ENCODE measurements at places on chromosomes 6 and 20.

- no peak for DNase-seq
Observed at GRCh38 chr6:13990796-13991195, 66.0 kb downstream of the RNF182 start.

DNA sequence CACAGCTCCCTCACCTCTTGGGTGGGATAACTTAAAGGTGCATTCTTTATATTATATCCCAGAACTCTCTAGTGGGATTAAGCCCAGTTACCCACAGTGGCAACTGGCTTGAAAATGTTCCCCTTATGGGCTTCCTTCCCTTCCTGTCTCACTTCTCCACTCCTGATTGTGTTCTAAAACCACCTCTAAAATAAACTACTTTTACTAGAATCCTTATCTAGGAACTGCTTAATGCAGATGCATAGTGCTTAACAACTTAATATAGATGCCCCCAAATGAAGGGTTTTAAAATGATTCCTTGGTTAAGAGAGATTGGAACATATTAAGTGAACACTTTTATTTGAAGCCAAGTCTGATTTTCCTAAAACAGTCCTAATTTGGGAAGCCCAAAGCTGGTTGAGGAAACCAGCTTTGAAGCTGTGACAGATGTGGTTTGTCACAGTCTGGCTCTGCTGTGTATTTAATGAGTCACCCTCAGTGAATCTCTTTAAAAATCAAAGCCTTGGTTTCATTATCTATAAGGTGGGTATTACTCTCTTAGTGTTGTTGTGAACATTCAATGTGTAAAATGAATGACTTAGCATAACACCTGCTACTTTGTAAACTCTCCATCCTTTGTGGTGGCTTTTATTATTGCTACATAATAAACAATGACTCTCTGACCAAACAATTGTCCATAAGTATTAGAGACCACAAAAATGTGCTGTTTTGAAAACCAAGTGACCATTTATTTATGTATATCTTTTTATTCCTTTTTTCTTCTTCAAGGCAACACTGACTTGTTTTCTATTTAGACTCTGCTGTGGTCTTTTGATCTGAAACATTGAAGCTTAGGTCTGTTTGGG is 24.4 kb downstream of the PLCB1 start:
- DNase-seq: no peak

GRCh38 chr6:129490521-129491255 is 219.3 kb downstream of the ARHGAP18 start:
- peak; percentile 78 for DNase-seq

- no peak for DNase-seq
Observed at GRCh38 chr6:98816799-98817198, 17.6 kb upstream of the POU3F2 start.

DNA sequence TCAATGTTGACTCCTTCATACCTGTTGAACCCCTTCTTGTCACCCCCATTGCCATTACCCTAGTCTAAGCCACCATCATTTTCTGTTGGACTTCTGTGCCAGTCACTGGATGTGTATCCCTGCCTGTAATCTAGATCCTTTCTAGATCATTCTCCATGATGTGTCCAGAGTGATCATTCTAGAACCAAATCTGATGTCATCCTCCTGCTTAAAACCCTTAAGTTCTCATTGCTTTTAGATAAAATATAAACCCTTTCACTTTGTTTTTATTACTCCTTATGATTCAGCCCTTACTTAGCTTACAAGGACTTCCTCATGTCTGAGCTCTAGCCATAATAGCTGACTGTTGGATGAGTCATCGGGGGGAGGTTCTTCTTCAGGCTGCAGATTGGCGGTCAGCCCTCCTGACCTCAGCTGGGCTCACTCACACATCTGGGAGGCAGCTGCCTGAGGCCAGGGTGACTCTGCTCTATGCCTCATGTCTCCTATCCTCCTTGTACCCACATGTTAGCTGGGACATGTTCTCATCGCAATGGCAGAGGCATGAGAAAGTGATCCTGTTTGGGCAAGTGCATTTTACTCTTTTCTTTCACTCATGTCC is 287.6 kb downstream of the ESR1 start:
- peak; percentile 70 for DNase-seq

- no peak for DNase-seq
Observed at GRCh38 chr6:145110109-145110508, 625.2 kb downstream of the EPM2A start.

- DNase-seq: no peak
Observed at GRCh38 chr6:57257911-57258541, 35.9 kb upstream of the RAB23 start.

DNA sequence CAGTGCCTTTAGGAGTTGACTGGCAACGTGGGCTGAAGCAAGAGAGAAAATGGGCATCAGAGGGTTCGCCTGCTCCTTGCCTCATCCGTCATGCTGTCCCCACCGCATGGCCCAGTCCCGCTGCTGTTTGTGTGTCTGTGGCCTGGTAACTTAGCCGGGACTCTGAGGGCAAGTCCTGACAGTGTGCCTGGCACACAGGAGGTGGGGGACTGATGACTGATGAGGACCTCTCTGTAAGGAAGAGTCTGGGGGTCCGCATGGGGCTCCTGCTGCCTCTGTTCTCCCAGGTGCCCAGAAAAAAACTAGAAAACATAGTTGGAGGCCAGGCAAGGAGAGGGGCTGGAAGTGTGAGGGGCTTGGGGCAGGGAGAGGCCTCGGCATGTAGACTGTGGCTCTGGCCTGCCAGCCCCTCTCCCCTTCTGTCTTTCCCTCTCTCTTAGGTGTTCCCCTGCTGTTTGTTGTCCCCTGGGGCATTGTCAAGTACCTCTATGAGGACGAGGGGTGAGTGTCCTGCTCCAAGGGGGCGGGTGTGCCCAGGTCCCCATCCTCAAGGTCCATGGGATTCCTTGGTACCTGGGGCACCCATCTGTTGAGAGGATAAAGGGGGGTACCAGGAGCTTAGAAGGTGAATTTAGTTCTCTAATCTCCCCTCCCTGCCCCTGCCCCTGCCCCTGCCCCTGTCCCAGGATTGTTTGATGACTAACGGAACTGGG is 29.5 kb downstream of the GLP1R start:
- DNase-seq: no peak

DNA sequence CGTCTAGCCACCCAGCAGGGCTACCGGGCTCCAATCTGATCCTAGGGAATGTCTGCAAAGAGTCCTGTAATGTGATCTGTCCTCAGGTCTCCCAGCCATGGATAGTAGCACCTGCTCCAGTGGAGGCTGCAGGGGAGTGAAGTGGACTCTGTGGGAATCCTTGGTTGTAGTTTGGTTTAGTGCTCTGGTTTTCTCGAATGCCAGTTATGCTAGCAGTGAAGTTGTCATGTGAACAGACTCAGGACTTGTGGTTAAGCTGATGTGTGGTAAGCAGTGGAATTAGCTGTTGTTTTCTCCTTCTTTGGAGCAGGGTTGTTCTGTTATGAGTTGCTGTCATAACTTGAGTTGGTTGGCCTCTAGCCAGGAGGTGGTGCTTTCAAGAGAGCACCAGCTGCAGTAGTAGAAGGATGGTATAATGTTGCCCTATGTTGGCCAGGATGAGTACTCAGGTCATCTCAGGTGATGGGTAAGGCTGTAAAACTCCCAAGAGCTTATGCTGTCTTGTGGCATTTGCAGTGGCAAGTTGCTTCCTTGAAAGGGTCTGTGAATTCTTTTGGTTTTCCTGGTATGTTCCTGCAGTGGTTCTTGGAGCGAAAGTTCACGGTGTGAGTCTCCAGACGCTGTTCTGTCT is 390.2 kb downstream of the UTRN start:
- DNase-seq: no peak

- peak; percentile 38 for DNase-seq
Observed at GRCh38 chr6:161373905-161374451, 100.1 kb upstream of the AGPAT4 start.

DNA sequence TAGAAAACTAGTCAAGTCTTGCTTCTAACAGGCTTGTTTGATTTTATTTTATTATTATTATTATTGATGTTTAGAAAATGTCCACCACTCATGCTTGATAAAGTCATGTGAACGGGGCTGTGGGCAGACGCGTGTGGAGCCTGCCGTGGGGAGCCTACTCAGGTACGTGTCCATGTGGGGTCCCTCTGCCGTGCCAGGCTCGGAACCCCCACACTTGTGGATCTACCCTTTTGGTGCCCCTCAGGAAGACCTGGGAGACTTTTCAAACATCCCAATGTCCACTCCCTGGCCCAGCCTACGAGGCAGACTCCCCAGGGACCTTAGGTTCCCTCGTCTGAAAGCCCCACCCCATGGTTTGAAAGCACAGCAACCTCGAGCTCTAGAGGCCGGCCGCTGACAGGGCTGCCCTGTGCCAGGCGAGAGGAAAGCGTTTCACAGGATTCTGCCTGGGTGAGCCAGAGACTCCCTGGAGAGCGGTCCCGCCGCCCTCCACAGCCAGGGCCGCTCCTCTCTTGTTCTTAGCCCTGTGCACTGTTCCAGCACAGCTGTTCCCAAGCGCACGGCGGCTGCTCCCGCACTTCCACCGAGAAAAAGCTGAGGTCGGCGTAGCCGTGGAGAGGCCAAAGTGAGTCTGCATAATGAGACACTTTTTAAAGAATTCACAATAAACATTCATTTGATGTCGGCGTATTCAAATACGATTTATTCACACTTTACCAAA is 249.7 kb downstream of the TTLL2 start:
- DNase-seq: no peak

- DNase-seq: no peak
Observed at GRCh38 chr20:24662322-24662721, 192.9 kb downstream of the SYNDIG1 start.

DNA sequence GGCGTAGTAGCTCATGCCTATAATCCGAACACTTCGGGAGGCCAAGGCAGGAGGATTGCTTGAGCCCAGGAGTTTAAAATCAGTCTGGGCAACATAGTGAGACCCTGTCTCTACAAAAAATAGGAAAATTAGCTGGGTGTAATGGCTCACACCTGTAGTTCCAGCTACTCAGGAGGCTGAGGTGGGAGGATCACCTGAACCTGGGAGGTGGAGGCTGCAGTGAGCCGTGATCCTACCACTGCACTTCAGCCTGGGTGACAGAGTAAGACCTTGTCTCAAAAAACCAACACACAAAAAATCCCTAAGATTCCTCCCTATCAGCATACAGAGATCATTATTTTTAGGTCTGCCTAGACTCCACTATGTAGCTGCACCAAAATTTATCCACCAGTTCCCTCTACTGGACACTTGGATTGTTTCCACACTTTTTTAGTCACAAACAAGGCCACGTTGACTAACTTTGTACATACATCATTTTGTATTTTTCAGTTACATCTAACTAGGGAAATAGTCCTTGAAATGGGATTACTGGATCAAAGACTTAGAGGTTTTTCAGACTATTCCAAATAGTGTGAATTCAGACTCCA is 3.6 kb upstream of the PHF1 start:
- no peak for DNase-seq

GRCh38 chr20:48187851-48188250 is 402.6 kb upstream of the SULF2 start:
- DNase-seq: no peak

- no peak for DNase-seq
Observed at GRCh38 chr20:13671512-13671911, 32.8 kb upstream of the TASP1 start.

DNA sequence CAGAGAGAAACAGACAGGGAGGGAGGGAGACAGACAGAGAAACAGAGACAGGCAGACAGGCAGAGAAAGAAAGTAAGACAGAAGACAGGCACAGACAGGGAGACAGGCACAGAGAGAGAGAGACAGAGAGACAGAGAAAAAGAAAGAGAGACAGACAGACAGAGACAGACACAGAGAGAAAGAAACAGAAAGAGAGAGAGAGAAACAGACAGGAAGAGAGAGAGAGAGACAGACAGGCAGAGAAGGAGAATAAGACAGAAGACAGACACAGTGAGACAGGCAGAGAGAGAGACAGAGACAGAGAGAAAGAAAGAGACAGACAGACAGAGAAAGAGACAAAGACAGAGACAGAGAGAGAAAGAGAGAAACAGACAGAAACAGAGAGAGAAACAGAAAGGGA is 754.8 kb upstream of the DEFB115 start:
- no peak for DNase-seq

GRCh38 chr20:47464380-47465101 is 37.1 kb upstream of the NCOA3 start:
- DNase-seq: peak; percentile 99

DNA sequence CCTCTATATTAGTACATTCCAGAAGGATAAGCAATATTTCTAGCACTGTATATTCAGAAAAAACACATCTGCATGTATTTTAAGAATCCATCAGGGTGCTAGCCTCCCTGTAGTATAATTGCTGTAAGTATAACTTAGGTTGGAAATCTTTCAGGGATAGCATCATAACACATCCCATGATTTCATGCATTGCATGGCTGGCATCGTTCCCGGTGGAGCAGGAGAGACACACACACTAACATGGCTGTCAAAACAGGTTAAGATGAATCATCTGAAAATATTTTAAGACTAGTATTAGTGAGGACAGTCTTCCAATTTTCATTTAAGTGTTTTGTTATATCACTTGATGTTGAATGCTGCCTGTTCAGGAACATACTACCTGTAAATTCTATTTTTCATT is 32.1 kb upstream of the CENPW start:
- DNase-seq: no peak

DNA sequence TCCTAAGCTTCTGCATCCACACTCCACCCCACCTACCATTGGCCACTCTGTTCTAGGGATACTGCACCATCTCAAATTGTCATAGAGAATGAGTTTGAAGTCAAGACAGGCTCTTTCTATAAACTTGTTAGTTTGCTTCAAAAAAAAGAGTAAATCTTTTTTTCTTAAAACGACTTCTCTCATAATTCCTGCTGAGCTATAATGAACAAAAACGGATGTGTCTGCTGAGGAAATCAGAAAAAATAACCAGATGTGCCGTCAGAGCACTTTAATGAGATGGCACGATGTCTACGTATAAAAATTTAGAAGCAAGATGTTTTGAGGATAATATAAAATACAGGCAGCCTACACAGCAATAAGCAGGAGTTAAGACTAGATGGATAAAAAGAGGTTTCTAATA is 24.0 kb upstream of the DDO start:
- no peak for DNase-seq

DNA sequence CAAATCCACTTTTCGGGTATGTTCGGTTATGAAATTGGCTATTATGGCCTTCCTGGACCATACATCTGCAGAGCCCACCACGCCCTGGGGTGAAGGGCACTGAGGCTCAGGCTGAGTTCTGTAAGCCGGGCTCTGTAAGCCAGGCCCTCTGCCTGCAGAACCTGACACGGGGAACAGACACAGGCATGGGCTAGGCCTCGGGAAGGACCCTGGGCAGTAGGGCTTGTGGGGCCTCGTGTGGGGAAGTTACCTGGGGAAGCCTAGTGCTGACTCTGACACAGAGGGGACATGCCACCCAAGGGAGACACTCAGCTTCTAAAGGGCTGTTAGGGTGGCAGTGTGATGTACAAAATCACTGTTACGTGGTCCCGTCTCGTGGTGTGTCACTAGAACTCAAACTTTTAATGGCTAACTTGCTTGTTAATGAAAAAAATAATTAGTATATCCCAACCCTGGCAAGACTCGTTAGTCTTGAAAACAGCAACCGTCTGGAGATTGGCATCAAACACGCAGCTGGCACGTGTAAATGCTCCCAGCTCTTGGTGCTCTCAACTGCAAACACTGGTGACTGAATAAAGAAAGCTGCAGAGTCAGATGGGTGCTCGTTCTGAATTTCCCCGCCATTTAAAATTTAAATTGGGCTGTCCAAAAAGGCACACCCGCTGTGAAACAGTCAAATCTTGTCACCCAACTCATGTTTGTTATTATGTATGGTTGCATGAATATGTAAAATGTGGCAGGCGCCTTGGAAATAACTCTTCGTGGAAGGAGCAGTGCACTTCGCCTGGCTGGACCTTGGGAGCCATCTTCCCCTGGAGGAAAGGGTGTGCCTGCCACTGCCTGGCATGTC is 23.6 kb upstream of the TCFL5 start:
- no peak for DNase-seq

- peak; percentile 3 for DNase-seq
Observed at GRCh38 chr20:17344790-17345189, 118.0 kb downstream of the PCSK2 start.
